ENCODE measurements at places on chromosomes 4 and X.

GRCh38 chrX:9698576-9698975, 67.1 kb downstream of the GPR143 start:
- no peak for DNase-seq

- no peak for DNase-seq
Measured at GRCh38 chr4:113565702-113566012, 195.9 kb downstream of the CAMK2D start.

DNA sequence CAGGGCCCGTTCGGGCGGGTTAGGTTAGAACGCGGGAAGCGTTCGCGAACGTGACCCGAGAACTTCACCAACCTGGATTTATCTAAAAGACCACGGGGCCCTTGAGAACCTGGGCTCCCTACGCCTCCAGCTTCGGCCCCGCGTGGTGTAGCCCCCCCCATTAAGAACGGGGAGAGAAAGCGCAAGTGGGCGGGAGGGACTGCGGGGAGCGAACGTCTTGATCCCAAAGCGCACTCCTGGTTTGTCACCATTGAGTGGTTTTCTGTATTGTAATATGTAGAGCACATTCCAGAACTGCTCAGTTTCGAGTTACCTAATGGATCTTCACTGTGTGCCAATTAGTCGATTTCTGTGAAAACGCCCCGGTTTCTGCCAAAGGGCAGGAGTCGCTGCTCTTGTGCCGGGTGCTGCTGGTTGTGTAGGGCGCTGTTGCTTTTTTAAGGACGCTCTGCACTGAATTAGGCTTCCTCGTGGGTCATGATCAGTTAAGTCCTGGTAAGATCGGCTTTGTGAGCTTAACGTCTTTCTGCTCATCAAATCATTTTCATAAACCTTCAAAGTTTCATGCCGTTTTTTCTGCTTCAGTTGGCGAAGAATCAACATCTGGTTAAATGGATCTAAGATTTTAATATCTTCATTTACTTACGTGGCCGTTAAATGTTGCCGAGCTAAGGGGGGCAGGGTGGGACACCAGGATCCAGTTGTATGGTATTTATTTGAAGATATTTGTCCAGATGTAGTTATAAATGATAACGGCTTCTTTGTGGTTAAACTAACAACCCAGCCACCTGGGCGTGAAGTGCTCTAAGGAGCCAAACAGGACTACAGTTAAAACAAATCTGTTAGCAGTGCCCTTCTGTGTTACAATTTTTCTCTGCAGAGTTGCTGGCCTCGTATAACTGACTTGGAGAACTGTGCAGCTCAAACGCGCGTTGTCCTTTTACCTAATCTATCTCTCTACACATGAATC, 809 bp downstream of the MND1 start:
- peak; percentile 15 for DNase-seq

DNA sequence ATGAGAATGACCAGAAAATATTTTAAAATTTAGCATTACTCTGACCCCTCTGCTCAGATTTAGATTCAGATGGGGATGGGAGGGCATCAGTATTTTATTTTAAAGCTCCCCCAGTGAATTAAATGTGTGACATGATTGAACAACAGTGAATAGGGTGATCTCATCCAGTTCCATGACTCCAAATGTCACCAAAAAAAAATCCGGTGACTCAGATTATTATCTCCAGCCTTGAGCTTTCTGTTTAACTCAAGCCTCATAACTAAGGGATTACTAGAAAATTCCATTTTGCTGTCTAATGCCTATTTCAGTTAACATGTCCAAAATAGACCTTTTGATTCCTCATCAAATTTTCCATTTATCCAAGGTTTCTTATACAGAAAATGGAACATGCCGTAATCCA, 121.8 kb upstream of the TMEM47 start:
- DNase-seq = no peak

GRCh38 chrX:136195247-136195646, 47.9 kb downstream of the FHL1 start:
- no peak for DNase-seq

DNA sequence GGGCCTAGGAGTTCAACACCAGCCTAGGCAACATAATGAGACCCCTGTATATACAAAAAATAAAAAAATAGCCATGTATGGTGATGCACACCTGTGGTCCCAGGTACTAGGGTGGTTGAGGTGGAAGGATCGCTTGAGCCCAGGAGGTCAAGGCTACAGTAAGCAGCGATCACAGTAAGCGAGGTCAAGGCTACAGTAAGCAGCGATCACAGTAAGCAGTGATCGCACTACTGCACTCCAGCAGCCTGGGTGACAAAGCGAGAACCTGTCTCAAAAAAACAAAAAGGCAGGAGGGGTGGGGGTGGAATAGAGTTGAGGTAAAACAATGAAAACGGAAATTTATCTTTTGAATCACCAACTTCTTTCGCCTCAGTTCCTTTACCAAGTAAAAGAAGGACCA, 29.4 kb downstream of the TBCK start:
- no peak for DNase-seq

DNA sequence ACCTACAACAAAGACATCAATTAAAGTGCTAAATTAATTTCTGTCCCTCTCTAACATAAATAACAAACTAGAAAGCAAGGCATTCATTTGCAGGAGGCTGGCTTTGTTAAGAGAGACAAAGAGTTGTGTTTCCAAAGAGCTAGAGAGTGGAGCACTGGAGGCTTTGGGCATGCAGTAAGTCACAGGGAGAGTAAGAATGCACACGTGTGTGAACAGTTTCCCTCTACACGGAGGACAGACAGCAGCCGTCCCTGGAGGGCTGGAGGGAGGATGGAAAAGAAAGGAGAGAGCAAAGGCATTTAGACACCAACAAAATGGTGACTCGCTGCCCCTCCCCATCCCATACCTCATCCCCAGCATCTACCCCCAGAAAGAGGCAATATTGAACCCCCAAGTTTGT, 20.4 kb upstream of the DCHS2 start:
- no peak for DNase-seq

DNA sequence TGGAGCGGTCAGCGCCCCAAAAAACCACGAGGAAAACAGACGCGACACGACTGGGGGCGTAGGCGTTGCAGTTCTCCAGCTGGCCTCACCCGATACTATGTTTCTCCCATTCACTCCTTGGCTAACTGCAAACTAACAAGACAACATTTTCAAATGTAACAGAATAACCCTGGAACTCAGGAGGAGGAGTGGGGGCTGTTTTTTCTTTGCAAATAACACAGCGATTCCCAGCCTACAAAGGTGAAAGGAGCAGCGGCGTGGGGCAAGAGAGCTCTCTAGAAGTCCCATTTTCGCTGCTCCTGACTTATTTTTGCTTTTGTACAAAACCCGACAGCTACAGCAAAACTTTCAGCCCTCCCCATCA, 1.6 kb downstream of the SOX3 start:
- DNase-seq = no peak

DNA sequence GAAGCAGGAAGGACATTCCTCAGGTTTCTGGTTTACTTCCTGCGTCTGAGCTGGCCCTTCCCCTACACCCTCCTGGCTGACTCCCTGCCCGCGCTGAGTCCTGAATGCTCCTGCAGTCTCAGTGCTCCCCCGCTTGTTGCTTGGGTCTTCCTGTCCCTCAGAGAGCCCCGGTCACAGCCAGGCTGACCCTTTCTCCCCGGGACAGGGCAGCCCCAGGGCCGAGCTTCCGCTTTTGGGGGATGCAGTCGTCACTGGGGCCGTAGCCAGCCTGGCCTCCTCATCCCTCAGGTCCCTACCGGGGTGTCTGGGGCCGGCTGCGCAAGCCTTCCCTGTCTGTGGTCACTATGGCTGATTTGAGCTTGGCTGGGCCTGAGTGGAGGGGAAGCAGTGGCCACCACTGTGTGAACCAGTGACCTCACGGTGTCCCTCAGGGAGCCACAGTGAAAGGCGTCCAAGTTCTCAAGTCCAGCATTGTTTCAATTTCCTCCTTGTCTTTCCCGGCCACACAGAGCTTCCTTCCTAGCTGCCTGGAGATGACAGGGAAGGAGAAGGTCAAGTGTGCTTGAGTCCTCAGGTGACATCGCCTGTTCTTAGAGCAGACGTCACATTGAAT, 34.1 kb upstream of the ASMTL start:
- DNase-seq = no peak

GRCh38 chrX:81082649-81083048, 119.1 kb downstream of the HMGN5 start:
- DNase-seq = no peak

GRCh38 chr4:70515367-70516250, 2.8 kb upstream of the AMTN start:
- DNase-seq = no peak

DNA sequence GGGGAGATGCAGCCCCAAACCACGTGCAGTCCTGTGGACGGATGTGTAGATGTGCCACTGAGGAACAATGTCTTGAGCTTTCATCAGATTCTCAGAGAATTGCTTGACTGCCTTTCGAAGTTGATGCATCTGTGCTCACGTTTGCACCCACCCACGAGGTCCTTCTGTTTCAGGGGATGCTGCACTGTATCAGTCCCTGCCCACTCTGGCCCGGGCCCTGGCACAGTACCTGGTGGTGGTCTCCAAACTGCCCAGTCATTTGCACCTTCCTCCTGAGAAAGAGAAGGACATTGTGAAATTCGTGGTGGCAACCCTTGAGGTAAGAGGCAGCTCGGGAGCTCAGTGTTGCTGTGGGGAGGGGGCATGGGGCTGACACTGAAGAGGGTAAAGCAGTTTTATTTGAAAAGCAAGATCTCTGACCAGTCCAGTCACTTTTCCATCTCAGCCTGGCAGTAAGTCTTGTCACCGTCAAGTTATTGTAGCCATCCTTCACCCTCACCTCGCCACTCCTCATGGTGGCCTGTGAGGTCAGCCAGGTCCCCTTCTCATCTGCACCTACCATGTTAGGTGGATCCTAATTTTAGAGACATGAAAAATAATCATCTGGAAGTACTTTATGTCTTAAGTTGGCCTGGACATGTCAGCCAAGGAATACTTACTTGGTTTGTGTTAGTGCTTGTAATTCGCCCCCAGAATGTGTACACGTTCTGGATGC, 36.4 kb upstream of the MSANTD1 start:
- DNase-seq = no peak

GRCh38 chr4:86876894-86877685, 15.1 kb downstream of the C4orf36 start:
- no peak for DNase-seq

DNA sequence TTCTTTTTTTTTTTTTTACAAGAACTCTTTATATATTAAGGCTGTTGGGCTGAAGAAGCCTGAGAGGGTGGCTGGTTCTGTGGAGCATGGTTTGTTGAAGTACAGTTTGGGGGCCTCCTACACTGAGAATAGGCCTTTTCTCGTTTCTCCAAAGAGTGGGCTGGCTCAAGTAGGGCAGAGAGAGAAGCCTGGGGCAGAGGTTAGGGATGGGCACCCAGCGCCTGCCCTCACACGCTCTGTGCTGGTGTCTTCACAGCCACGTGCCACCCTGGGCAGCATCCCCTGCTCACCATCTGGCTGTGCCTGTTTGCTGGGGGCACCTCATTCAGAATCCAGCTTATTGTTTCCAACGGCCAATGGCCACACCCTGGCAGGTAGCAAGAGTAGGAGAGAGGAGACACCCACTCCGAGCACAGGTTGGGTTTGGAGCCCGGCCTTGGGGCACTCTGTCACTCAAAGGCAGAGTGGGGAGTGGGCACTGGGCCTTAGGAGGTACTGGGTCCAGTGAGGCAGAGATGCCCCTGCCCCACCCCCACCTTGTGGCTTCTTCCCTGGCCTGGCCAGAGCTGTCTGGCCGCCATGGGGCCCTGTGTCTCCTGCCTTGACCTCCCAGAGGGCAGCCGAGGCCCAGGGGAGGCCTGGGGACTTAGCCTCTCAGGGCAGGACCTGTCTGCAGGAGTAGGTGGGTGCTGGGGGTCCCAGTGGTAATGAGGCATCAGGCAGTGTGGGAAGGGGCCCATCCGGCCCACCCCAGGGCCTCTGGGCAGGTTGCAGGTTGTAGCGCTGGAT, 2.9 kb downstream of the MSANTD1 start:
- no peak for DNase-seq

GRCh38 chr4:109801099-109801789, 555 bp downstream of the CFI start:
- no peak for DNase-seq

DNA sequence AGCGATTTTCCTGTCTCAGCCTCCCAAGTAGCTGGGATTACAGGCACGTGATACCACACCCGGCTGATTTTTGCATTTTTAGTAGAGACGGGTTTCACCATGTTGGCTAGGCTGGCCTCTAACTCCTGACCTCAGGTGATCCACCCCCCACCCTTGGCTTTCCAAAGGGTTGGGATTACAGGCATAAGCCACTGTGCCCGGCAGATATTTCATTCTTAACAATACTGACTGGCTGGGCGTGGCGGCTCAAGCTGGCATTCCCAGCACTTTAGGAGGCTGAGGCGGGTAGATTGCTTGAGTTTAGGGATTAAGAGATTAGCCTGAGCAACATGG, 1.3 kb downstream of the PQBP1 start:
- DNase-seq = no peak

DNA sequence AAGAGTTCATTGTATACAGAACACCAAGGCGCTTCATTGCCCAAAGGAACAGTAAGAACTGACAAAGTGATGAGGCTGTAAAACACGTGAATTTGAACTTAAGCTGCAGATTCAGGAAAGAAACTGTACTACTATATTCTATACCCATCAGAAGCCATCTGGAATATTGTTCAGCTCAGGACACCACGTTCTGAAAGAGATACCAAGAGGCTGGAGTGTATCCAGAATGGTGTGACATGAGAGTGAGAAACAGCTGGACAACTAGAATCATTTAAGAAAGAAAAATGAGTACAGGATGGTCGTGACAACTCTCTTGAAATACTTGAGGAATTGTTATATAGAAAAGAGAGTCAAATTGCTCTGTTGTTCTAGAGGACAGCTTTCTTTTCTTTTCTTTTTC, 94.9 kb downstream of the MGST2 start:
- no peak for DNase-seq

- DNase-seq = no peak
Measured at GRCh38 chr4:1243451-1244080, 5.4 kb downstream of the CTBP1 start.

- DNase-seq = no peak
Measured at GRCh38 chr4:185113340-185113739, 29.7 kb upstream of the SLC25A4 start.

- no peak for DNase-seq
Measured at GRCh38 chr4:91961504-91961903, 342.3 kb upstream of the GRID2 start.

DNA sequence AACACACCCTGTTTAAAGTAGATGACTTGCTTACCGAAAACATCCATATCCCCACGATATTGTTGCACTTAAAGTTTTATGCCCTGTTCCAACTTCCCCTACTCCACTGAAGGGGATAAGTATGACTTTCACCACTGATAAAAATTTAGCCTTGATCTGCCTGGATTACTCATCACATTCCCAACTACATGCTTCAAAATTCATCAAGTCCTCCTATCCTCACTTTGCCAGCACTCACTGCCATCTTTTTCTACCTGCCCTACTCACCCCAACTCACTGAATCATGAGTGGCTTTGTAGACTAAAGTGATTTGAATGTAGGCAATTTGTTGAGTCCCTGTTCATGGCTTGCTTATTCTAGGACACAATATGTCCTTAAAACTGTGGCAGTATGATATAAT, 12.2 kb upstream of the GPRIN3 start:
- DNase-seq = no peak
